ENCODE measurements at places on chromosomes 5 and 9. TPM values are rescaled to one million over a fixed set of nuclear protein-coding genes. Genes with fewer than 3 reads are reported as not detected.

GRCh38 chr5:14286574-14287421, 143.7 kb downstream of the TRIO start:
- no peaks in the 10 kb centered on the region for H3K27me3 ChIP-seq
- no peak overlapping the region for H3K4me3 ChIP-seq
- H3K4me1 ChIP-seq, result no peaks in the 10 kb centered on the region
- DNase-seq, result no peak
- no peak overlapping the region for H3K27ac ChIP-seq

Gene ZBTB26
- total RNA-seq, result 5.5 TPM

DNA sequence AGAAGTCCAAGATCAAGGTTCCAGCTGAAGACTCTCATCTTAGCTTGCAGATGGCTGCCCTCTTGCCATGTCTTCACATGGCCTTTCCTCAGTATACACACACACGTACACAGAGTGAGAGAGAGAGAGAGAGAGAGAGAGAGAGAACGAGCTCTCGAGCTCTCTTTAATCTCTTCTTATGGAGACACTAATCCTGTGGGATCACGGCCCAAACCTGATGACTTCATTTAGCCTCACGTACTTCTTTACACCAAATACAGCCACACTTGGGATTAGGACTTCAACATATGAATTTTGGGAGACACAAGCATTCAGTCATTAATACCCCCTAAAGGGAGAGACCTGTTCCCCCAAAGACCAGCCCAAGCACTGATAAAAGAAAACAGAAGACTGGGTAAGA, 42.8 kb downstream of the SIL1 start:
- no peaks in the 10 kb centered on the region for H3K36me3 ChIP-seq
- no peaks in the 10 kb centered on the region for H3K27me3 ChIP-seq

Gene DMRT3
- total RNA-seq, result not detected

DNA sequence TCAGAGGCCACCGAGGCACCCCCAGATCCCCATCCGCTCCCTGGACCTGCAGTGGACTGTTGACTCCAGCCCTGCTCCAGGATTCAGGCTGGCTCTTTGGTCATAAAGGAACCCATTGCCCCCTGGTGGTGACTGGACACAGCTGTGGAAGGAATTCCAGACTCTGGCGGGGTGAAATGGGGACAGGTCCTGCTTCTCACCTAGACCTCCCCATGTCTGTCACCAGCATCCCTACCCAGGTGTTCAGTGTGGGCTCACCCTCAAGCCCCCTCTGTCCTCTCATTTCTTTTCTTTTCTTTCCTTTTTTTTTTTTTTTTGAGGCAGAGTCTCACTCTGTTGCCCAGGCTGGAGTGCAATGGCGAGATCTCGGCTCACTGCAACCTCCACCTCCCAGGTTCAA, 25.5 kb upstream of the STXBP1 start:
- DNase-seq, result no peak
- H3K4me3 ChIP-seq, result no peak overlapping the region
- H3K4me1 ChIP-seq, result peaks cover 5% of the 10 kb centered on the region
- no peak overlapping the region for H3K27ac ChIP-seq
- H3K27me3 ChIP-seq, result no peaks in the 10 kb centered on the region

Gene PARP8
- 19.0 TPM for total RNA-seq

Gene PCDHB3
- total RNA-seq, result 0.10 TPM

DNA sequence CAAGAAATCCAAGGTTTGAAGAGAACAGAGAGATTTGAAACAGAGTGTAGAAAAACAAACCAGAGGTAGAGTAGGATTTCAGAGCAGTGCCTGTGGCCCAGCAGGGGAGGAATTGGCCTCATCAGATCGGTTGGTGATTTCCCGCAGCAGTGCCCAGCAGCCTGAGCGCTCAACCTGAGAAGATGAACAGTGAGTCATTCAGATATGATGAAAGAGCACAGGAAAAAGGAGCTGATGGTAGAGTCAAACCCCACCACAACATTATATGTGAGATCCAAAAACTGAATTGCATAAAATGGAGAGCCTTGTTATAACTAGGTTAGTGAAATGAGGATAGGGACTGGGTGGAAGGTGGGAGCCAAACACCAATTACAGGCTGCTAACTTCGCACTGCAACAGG, 248.9 kb downstream of the PIK3R1 start:
- H3K4me3 ChIP-seq, result no peak overlapping the region
- no peak for DNase-seq
- no peak overlapping the region for H3K27ac ChIP-seq
- H3K4me1 ChIP-seq, result peaks cover 6% of the 10 kb centered on the region
- no peaks in the 10 kb centered on the region for H3K36me3 ChIP-seq

DNA sequence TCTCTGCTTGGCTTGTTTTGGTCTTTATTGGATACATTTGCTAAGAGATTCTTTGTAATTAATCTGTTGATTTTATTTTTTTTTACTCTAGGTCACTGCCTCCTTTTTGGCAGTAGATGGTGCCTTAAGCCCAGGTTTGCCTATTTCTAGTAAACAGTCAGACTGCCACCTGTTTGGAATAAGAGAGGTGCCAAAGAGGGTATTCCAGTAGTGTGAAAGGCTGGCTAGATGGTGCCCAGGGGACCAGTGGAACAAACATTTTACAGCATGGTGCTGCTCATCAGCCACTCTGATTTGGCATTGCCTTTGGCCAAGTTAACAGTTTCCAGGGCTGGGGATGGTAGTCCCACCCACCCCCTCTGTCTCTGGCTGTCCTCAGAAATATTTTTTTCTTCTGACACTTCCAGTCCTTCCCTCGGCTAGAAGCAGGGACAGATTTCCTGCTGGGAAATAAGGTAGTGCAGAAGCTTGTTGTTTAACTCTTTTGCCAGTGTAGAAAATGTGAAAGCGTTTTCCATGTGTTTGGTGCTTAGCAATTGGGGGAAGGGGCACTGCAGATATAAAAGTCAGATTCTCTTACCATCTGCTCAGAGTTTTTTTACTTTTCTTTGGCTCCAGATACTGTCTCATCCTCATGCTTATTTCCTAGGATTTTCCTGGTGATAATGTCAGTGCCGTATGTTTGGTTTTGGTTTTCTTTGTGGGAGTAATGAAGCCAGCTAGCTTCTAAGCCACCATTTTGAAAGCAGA, 36.6 kb upstream of the FBXL7 start:
- DNase-seq, result no peak
- H3K4me1 ChIP-seq, result no peaks in the 10 kb centered on the region
- H3K36me3 ChIP-seq, result no peaks in the 10 kb centered on the region
- H3K27ac ChIP-seq, result no peak overlapping the region
- H3K4me3 ChIP-seq, result no peak overlapping the region

Gene ZNF454
- total RNA-seq, result 0.61 TPM

Gene GLE1
- total RNA-seq, result 36.6 TPM

DNA sequence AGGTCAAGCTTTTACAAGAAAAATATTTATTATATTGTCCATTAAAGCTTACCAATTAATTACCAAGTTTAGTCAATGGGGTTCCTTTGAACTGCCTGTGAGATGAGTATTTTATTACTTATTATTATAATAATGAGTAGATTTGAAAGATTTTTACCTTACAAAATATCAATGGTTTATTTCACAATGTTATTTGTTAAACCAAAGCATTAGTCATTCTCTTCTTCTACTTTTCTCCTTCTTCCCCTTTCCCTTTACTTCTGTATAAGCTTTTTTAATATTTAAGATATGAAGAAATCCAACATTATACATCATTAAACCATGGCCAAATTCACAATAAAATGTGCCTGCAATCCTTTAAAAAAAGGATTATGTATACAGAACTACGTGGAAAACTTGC, 369.5 kb downstream of the ARL15 start:
- DNase-seq, result no peak
- no peak overlapping the region for H3K27ac ChIP-seq
- H3K4me1 ChIP-seq, result no peaks in the 10 kb centered on the region
- H3K4me3 ChIP-seq, result no peak overlapping the region
